ENCODE measurements at places on chromosomes 4 and X.

DNA sequence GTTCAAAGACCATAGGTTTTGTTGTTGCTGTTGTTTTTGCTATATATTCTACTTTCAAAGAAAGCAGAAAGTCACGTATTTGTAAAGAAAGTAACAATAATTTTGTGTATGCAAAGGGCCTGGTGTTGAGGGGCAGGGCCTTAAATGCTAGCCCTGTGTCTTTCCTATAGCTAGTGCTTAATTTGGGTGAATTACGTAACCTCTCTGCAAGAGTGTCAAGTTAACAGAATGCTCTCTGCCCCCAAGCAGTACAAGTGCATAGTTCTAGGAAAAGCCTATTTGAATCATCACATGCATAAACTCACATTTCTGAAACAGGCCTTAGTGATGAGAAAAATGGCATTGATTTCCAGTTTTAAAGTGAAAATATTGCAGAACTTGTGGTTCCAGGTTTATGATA, 663.6 kb downstream of the STIM2 start:
- no peak for DNase-seq

DNA sequence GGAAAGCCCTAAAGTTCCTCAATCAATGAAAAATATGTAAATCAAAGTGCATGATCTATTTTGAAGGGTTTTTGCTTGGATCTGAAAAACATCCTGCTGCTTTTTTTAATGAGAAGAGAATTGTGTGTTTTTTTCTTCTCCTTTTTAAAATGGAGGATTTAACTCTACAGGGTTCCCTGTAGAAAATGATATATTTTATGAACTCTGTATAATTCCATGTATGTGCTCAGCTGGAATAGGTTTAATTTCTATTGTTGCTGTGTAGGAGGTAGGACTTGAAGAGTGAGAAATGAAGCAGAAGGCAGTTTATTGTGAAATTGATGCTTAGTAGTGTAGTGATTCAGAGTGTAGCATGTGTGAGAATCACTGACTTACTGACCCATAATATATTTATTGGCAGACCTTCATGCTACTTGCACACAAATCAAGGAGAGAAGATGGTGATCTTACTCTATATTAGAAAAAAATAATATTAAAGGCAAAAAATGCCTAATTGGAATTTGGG, 286.8 kb upstream of the FSTL5 start:
- peak; percentile 1 for DNase-seq

DNA sequence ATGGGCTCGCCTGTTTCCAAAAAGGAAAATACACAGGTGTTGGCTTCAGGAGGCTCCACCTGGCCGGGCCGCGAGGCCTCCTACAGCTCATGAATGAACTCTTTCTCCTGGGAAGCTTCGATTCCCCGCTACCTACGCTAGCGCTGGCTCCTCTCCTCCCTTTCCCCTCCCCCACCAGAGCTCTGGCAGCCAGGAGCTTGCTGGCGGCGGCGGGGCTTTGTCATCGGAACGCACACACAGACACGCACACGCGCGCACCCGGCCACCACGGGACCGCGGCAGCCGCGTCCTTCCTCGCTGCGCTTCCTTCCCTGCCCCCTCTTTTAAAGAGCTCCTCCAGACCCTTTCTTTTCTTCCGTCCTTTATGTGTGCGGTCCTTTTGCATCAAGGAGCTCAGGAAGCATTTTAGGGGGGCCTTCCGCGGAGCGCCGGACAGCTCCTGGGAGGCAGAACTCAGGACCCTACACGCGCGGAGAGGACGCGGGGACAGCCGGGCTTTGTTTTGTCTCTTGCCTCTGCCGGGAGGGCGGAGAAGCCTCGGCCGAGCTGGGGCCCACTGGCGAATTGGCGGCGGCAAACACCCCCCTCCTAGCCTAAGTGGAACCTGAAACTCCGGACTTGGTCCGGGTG, 70.2 kb upstream of the BCOR start:
- DNase-seq = no peak

DNA sequence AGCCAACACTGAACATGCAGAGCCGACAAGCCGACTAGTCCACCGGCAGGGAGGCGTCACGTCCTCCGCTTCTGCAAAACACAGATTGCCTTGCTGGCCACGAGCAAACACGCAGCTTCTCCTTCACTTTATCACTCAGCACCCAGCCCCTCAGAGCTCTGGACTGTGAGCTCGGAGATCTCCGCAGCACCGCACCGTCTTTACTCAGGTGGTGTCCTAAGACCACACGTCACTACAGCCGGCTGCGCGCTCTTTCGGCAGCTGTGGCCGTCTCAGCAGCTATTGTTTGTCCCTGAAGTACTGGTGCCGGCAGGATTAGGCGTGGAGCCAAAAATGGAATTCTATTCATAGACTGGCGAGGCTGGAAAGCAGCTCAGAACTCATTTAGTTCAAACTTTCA, 72.0 kb downstream of the FAT1 start:
- DNase-seq = peak; percentile 60

DNA sequence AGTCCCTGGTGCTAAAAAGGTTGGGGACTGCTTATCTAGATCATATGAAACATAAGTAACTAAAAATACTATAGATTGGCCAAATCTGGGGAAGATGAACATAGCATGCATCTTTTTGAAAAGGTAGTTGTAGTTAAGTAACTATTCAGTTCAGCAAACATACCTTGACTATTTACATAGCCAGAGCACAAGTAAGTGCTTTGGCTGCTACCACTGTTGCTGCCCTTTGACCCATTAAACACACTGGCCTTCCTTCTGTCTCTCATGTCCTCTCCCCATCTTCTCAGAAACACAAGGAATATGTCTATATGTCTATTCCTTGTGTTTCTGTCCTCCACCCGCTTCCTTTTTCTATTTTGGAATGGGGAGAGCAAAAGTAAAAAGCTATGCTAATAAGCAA, 87.9 kb upstream of the SPRY1 start:
- no peak for DNase-seq

DNA sequence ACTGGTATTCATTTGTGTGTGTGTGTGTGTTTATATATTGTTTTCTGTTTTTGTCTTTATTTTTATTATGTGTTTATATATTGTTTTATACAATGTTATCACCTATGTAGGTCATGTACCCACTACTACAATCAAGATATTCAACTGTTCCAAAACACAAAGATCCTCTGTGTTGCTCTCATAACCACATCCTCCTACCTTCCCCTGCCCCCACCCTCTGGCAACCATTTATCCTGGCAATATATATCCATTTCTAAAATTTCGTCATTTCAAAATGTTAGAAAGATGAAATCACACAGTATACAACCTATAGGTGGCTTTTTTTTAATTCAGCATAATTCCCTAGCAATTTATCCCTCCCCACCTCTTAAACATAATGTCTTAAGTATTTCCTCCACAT, 18.8 kb upstream of the RPL34 start:
- no peak for DNase-seq

GRCh38 chrX:13750204-13750603, 15.7 kb downstream of the OFD1 start:
- DNase-seq = peak; percentile 36

DNA sequence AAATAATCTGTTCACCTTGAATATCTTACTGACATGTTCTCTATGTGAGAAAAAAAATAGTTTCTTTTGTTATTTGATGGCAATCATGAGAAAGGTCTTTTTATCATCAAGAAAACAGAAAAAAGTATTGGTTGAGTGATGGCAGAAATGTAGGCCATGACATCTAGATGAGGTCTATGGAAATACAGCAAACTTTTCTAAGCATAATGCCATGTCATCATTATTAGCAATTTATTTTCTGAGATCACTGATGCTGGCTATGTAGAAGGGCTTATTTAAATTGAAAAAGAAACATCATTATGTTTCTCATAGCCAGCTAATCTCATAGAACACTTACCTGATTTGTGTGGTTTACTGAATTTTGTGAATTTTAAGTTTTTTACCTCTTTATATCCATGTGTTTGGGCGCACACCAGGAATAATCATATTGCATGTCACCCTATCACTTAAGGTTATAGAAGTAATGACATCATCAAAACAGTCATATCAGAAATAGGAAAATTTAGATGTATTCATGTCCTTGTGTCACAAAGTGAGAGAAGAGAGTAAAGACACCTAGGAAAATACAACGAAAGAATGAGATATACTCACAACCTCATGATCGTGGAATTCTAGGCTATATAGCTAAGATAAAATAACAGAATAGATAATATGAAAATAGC, 22.4 kb downstream of the UGT2A3 start:
- no peak for DNase-seq

- DNase-seq = peak; percentile 87
Measured at GRCh38 chrX:110734894-110735541, 60.6 kb downstream of the CHRDL1 start.

DNA sequence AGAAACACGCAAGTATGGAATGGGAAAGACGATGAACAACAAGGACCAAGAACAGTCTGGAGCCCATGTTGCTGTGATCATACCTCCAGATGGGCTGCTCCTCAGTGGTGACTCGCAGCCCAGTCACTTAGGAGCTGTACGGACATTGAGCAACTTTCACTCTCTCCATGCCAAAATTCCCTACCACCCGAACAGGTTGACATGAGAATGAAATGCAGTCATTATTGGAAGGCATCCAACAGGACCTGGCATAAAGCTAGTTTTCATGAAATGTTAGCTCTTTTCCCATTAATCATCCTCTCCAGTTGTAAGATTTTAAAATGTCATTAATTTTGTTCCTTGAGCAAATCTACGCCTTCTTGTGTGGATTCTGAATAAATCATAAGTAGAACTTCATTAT, 82.7 kb upstream of the GPM6B start:
- DNase-seq = peak; percentile 91

DNA sequence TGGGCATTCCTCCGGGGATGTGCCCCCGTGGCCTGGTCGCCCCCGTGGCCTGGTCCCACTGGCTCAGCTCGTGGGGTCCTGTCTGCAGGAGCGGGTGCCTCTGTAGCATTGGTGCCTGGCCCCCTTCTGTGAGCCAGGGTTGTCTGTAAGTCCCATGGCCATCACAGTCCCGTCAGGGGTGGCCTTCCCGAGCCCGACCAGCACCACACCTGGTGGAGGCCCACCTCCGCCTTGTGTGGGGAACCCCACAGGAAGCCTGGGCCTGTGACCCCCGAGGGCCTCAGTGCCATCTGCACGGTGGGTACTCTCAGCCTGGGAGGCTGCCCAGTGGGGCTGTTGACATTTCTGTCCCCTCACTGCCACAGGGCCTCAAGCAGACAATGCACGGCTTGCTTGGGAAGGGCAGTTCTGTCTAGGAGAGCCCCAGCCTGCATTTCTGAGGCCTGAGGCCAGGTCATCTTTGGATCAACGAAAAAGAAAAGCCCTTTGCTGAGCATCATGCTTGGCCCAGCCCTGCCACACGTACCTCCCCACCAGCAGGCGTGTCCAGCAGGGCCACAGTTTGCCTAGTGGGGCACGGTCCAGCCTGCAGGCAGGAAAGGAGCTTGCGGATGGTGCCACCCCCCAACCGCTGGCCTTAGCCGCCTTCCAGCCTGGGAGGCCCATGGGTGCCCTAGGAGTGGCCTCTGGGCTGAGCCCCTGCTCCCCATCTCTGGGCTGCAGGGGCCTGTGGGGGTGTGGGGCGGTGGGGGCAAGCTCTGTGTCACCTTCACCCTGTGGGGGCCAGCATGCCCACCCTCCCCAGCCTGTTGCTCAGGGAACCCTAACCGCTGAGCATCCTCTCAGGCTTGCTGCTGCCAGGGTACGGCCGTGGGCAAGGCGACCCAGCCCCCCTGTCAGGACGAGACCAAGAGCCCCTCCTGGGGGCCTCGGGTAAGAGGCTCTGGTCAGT, 23.2 kb downstream of the NKX1-1 start:
- no peak for DNase-seq

DNA sequence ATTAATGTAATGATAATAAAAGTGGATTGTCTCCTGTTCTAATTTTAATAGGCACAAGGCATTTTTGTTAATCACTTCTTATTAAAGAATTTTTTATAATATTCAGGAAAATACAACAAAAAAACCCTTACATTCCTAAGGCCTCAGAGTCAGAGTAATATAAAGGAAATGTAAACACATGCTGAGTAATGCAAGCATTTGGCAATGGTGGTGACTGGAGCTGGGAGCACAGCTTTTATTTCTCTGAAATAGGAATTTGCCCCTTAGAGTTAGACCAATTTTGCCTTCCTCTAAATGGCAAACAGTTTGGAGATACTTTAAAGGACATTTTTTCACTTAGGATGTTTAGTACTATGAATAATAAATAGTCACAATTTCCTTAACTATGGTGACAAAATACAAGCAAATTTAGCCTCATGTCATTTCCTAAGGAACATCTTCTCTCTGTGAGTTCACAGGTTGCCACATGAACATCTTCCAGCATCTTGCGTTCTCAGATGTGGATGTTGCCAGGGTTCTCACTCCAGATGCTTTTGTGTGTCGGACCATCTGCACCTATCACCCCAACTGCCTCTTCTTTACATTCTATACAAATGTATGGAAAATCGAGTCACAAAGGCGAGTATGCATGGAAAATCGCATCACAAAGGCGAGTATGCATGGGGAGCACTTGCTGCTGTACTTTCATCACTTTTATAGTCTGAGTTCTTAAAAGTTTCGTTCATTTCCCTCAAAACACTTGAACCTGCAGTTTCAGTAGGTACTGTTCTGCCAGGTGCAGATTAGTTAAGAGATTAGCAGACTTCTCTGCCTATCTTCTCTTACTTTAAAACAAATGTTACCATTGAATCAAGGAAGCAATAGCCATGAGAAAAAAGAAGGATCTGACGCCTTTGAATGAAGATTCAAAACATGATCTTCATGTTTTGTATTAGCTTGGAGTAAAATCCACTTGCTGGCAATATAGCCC, 15.9 kb upstream of the F11 start:
- DNase-seq = peak; percentile 69

- peak; percentile 15 for DNase-seq
Measured at GRCh38 chr4:3440979-3441500, 728 bp upstream of the HGFAC start.

- no peak for DNase-seq
Measured at GRCh38 chr4:151206241-151207005, 70.5 kb upstream of the PRSS48 start.

GRCh38 chr4:80125252-80126177, 52.5 kb upstream of the ANTXR2 start:
- DNase-seq = peak; percentile 50

DNA sequence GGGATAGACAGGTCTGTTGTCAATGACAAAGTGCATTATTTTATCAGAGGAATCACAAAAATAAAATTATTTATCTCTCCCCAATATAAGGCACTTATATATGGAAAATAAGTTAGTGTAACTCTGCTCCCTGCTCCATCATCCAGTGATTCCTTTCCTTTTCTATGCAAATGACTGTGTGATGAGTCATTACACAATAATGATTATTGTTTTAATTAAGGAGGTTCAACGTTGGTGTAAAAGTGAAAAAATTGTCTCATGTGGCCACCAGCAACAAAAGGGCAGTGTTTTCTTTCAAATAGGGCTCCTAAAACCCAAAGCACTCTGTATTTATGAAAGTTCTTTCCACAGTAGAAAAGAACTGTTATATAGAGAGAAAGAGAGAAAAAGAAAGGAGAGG, 16.7 kb downstream of the SLC7A11 start:
- no peak for DNase-seq

- DNase-seq = peak; percentile 0
Measured at GRCh38 chr4:46274717-46275116, 115.2 kb downstream of the GABRA2 start.

Data from iris pigment epithelial cell (primary cell).